Fibroblast of the aortic adventitia (primary cell): ENCODE measurements at places on chromosomes 12 and 14.
A peak's percentile ranks its signal among the peaks of the same experiment; 100 is the strongest.

- no peak for DNase-seq
These were observed 495 bp downstream of the ADIPOR2 start for GRCh38 chr12:1691123-1692007.

- DNase-seq, result no peak
These were observed 96.1 kb downstream of the TMEM121 start for GRCh38 chr14:105622329-105622955.

DNA sequence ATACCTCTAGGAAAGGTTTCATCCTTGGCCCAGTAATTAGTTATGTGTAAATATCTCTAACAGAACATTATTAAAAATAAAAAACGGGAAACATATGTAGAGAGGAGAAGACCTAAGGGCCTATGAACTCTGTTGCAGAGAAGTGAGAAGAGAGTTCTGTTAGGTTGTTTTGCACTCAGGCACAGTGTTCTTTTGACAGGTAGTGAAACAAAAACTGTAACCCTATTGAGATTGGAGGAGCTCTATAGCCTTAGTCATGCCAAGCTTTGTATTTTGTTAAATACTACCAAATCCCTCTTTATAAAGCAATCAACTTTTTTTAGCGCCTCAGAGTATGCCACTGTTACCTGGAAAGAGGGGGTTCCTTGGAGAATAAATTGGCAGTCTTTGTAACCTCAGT lies 77.6 kb downstream of the CNTN1 start:
- no peak for DNase-seq

GRCh38 chr12:112822056-112822455 lies 30.5 kb downstream of the RPH3A start:
- no peak for DNase-seq

GRCh38 chr14:62117010-62117750 lies 355.0 kb downstream of the SNAPC1 start:
- peak; percentile 2 for DNase-seq

- DNase-seq, result no peak
These were observed 17.6 kb upstream of the FAM222A start for GRCh38 chr12:109695961-109696461.

DNA sequence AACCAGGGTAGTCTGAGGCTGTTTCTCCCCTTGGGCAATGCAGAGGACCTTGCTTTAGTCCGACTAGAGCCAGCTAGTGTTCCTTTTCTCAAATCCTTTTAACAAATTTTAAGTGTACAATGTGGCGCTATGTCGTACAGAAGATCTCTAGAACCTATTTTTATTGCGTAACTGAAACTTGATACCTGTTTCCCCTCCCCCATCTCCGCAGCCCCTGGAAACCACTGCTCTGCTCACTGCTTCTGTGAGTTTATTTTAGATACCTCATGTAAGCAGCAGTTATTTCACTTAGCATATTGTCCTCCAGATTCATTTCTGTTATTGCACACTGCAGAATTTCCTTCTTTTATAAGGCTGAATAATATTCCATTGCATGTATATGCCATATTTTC lies 1092.3 kb downstream of the AACS start:
- no peak for DNase-seq

DNA sequence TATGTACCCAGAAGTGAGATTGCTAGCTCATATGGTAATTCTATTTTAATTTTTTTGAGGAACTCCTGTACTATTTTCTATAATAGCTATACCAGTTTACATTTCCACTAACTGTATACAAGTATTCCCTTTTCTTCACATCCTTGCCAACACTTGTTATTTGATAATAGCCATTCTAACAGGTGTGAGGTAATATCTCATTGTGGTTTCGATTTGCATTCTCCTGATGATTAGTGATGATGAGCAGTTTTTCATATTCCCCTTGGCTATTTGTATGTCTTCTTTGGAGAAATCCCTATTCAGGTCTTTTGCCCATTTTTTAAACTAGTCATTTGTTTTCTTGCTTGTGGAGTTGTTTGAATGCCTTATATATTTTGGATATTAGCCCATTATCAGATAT lies 121.3 kb downstream of the BBS10 start:
- DNase-seq, result no peak

DNA sequence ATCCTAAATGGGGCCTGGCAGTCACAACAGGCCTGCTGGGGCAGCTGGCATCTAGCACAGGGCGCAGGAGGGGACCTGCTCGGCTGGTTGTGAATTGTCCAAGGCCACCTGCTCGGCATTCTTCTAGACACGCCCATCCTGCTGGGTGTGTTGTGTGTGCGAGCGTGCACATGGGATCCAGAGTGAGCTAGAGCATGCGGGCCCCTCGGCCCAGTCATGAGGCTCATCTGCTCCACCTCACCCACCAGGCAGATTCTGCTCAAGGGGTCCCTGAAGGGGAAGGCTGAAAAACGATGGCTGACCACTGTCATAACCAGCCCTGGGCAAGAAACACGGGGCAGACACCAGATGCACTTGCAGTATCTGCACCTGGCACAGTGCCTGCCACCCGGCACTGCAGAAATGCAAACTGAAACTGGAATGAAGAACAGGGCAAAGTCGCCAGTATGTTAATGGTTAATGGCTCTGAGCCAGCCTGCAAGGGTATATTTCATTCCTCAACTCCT lies 31.8 kb downstream of the MAX start:
- DNase-seq, result no peak
